ENCODE measurements at places on chromosomes 2 and 18. TPM values are rescaled to one million over a fixed set of nuclear protein-coding genes. Genes with fewer than 3 reads are reported as not detected.

ALPP gene
- total RNA-seq: not detected

ANKRD29 gene
- total RNA-seq: 32.9 TPM

FAM228A gene
- 0.98 TPM for total RNA-seq

CD8B2 gene
- total RNA-seq: 0.74 TPM

TLX2 gene
- total RNA-seq: 6.6 TPM

OSR1 gene
- 5.9 TPM for total RNA-seq

- H3K27ac ChIP-seq: no peak overlapping the region
- DNase-seq: no peak
- H3K4me1 ChIP-seq: no peaks in the 10 kb centered on the region
- no peaks in the 10 kb centered on the region for H3K27me3 ChIP-seq
These were observed 184.0 kb upstream of the PID1 start for GRCh38 chr2:229454934-229455631.

DNA sequence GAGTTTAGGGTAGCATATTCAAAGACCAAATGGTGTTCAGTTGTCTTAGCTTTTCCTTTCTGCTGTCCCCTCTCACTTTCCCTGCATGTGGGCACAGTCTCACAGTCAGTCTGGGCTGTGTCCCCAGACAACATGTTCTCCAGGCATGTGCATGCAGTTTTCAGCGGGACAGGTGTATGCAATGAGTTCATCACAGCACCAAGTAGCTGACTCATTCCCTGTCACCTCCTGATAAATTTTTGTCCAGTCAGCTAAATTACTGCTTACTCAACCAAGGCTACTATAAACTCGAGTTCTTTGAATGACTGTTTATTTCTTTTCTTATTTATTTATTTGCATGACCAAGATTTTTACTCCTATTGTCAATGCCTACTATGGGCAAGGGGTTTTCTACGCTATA lies 148.8 kb upstream of the CDH19 start:
- DNase-seq: no peak
- no peaks in the 10 kb centered on the region for H3K27me3 ChIP-seq
- no peaks in the 10 kb centered on the region for H3K4me1 ChIP-seq
- no peaks in the 10 kb centered on the region for H3K36me3 ChIP-seq

DNA sequence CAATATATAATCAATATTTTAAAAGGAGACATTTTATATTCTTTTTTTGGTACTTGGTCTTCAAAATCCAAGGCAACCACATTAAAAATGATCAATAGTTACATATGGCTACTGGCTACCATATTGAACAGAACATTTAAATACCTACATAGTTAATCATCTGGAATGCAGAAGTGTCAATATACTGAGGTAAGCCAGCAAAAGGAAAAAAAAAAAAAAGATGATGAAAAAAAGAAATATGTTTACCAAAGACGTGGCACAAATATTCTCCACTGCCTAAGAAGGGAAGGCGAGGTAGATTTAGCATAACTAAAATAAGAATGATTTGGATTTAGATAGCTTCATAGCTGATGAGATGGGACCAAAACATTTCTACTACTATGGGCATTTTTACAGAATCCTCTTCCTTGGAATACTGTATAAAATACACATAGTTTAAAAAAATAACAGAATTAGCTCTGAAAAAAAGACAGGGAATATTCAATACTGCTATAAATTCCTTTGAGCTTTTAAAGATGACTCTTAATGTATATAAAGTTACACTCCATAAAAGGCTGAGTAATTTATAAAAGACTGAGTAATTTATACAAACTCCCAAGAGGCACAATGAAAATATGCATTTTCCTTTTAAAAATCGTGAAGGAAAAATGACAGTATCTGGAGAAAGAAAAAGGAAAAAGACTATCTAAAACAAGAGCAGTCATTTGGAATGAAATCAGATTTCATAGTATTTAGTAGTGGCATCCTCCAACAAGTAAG lies 63.5 kb downstream of the CDH2 start:
- no peak overlapping the region for H3K4me3 ChIP-seq
- no peaks in the 10 kb centered on the region for H3K27me3 ChIP-seq
- DNase-seq: no peak
- H3K4me1 ChIP-seq: no peaks in the 10 kb centered on the region

DNA sequence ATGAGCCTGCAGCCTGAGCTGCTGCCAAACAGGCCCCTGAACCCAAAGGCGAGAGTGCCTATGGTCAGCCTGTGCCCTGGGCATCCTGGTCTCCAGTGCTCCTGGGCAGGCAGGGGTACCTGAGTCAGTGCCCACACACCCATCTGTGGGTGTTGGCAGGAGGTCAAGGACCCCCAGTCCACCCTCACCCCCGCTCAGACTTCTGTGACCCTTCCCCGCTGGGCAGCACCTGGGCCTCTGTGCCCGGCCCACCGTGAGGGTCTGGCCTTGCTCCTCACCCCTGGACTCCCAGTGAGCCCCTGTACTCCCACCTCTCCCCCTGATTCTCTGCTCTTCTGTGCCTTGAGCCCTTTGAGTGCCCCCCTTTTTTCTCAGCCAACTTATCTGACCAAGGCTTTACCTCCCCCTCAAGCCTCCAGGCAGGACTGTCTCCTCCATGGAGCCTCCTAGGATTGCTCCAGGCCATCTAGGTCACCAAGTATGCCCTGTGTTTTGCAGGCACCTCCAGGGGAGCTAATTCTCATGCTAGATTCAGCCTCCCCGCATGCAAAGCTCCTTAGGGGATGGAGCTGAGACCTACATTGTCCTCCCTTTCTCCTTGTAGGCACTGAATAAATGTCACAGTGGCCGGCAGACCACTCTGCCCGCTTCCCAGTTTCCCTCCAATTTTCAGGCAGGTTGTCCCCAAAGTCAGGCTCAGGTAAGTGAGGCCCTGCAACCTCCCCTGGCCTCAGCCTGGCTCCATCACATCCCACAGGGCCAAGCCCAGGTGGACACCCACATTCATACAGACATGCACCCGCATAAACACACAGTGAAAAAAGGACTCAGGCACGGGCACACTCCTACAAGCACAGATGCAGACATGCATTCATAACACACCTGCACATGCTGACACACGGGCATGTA lies 21.9 kb upstream of the PTMA start:
- no peak overlapping the region for H3K4me3 ChIP-seq
- DNase-seq: no peak
- H3K4me1 ChIP-seq: peaks cover 8% of the 10 kb centered on the region
- H3K36me3 ChIP-seq: no peaks in the 10 kb centered on the region
- no peaks in the 10 kb centered on the region for H3K27me3 ChIP-seq
- H3K27ac ChIP-seq: no peak overlapping the region

GRCh38 chr2:235032466-235032865 lies 80.6 kb downstream of the SH3BP4 start:
- no peaks in the 10 kb centered on the region for H3K36me3 ChIP-seq
- H3K27ac ChIP-seq: no peak overlapping the region
- H3K4me3 ChIP-seq: no peak overlapping the region
- DNase-seq: no peak

GRCh38 chr18:52829876-52830405 lies 489.9 kb downstream of the DCC start:
- no peak overlapping the region for H3K27ac ChIP-seq
- H3K36me3 ChIP-seq: no peaks in the 10 kb centered on the region
- H3K27me3 ChIP-seq: no peaks in the 10 kb centered on the region
- no peak overlapping the region for H3K4me3 ChIP-seq
- H3K4me1 ChIP-seq: no peaks in the 10 kb centered on the region

GRCh38 chr2:42853549-42854206 lies 61.3 kb upstream of the HAAO start:
- no peaks in the 10 kb centered on the region for H3K27me3 ChIP-seq
- H3K36me3 ChIP-seq: no peaks in the 10 kb centered on the region
- no peak for DNase-seq

- no peaks in the 10 kb centered on the region for H3K36me3 ChIP-seq
- H3K4me1 ChIP-seq: peaks cover 26% of the 10 kb centered on the region
- H3K27ac ChIP-seq: peak overlapping the region; percentile 85
- peak overlapping the region; percentile 81 for H3K4me3 ChIP-seq
These were observed 2.4 kb downstream of the GAREM1 start for GRCh38 chr18:32468147-32468845.

- no peak for DNase-seq
- H3K36me3 ChIP-seq: no peaks in the 10 kb centered on the region
- H3K27me3 ChIP-seq: no peaks in the 10 kb centered on the region
- no peak overlapping the region for H3K4me3 ChIP-seq
- H3K4me1 ChIP-seq: no peaks in the 10 kb centered on the region
These were observed 38.2 kb downstream of the SNRPD1 start for GRCh38 chr18:21650311-21650710.

- H3K36me3 ChIP-seq: no peaks in the 10 kb centered on the region
- no peak overlapping the region for H3K4me3 ChIP-seq
- no peak for DNase-seq
These were observed 20.7 kb downstream of the IGFBP2 start for GRCh38 chr2:216653931-216654365.

- no peaks in the 10 kb centered on the region for H3K36me3 ChIP-seq
- no peak overlapping the region for H3K4me3 ChIP-seq
- no peak overlapping the region for H3K27ac ChIP-seq
- no peaks in the 10 kb centered on the region for H3K4me1 ChIP-seq
- DNase-seq: no peak
These were observed 24.1 kb downstream of the MTX2 start for GRCh38 chr2:176293334-176293733.

- no peak overlapping the region for H3K4me3 ChIP-seq
- H3K27ac ChIP-seq: no peak overlapping the region
- no peak for DNase-seq
- no peaks in the 10 kb centered on the region for H3K36me3 ChIP-seq
These were observed 690.6 kb upstream of the SLC8A1 start for GRCh38 chr2:41142478-41142877.

DNA sequence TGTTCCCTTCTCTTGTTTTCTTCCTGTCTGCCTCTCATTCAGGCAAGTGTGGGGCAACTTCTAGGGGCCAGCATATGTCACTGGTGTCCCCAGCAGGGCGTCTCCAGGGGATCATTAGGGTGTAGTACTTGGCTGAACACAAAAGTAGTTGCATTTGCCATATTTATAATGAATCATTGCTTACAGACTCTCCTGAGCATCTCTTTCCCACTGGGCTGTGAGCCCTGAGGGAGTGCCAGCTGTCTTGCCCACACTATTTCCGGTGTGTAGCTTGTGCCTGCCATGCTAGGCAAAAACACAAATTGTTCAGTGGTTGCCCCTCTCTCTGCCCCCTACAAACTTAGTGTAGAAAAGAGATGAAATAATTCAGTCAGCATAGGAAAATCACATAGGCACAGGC lies 40.8 kb upstream of the SCLY start:
- H3K27ac ChIP-seq: no peak overlapping the region
- no peaks in the 10 kb centered on the region for H3K27me3 ChIP-seq
- no peaks in the 10 kb centered on the region for H3K4me1 ChIP-seq
- no peaks in the 10 kb centered on the region for H3K36me3 ChIP-seq
- no peak for DNase-seq
- no peak overlapping the region for H3K4me3 ChIP-seq

DNA sequence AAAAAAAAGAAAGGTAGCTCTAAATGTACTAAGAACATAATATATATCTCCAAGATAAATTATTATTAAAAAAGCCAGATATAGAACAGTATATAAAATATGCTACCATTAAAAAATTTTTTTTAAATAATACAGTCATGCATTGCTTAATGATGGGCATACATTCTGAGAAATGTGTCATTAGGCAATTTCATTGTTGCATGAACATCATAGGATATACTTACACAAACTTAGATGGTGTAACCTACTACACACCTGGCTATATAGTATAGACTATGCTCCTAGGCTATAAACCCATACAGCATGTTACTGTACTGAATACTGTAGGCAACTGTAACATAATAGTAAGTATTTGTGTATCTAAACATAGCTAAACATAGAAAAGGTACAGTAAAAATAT lies 18.3 kb upstream of the LAPTM4A start:
- no peak overlapping the region for H3K4me3 ChIP-seq
- no peak for DNase-seq
- peak overlapping the region; percentile 64 for H3K27ac ChIP-seq
- peaks cover 86% of the 10 kb centered on the region for H3K4me1 ChIP-seq

DNA sequence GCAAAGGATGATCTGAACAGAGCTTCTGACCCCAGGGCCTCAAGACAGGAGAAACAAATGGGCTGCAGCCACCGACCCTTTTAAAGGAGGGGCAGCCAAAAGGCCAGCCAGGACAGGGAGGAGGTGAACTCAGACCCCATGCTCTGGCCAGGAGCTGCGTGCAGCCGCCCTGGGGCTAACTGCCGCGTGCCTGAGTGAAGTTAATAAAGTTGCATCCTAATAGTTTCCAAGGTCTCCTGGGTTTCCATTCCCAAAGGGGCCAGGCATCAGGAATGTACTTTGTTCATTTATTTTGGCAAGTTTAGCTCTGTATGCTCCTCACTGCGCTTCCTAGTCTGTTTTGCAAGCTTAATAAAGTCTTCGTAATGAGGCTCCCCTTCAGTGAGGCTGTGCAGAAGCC lies 60.7 kb downstream of the EN1 start:
- no peak for DNase-seq
- H3K36me3 ChIP-seq: no peaks in the 10 kb centered on the region
- H3K27me3 ChIP-seq: no peaks in the 10 kb centered on the region
- H3K27ac ChIP-seq: no peak overlapping the region
- no peak overlapping the region for H3K4me3 ChIP-seq

GRCh38 chr18:77392321-77392720 lies 142.7 kb downstream of the GALR1 start:
- H3K27ac ChIP-seq: no peak overlapping the region
- H3K4me3 ChIP-seq: no peak overlapping the region
- no peaks in the 10 kb centered on the region for H3K27me3 ChIP-seq
- H3K4me1 ChIP-seq: no peaks in the 10 kb centered on the region

DNA sequence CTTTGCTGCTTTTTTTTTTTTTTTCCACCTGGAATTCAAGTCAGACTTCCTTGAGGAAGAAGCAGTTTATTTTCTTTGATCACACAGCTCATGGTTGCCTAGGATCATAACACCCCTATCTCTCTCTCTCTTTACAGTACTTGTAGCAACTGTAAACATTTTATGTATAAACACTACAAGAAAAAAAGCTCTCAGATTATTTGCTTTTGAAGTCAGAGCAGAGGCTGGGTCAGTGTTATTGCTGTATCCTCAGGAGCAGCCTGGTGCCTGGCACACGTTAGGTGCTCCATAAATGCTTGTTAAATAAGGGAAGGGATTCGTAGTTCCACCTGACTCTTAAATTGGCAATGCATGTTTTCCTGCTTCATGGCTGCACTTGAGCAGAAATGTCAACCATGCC lies 221.2 kb downstream of the TGIF1 start:
- H3K4me3 ChIP-seq: no peak overlapping the region
- H3K36me3 ChIP-seq: no peaks in the 10 kb centered on the region
- DNase-seq: peak; percentile 40
- H3K27ac ChIP-seq: no peak overlapping the region

DNA sequence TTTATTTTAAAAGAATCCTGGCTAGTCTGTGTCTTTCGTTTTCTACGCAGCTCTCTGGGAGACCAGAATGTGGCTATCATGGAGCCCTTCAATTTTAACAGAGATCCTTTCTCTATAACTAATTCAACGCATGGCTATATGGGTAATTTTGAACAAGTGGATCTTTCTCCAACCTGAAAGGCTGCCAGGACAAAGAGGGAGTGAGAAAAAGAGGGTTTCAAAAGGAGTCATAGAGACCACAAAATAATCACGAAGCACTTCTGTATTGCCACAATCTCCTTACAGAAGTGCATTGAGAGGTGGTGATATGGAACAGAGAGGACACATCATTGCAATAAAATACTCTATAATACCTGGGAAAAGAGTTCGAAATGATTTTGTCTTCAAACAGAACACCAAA lies 21.7 kb upstream of the CDH2 start:
- no peaks in the 10 kb centered on the region for H3K27me3 ChIP-seq
- no peak overlapping the region for H3K27ac ChIP-seq
- no peaks in the 10 kb centered on the region for H3K36me3 ChIP-seq
- H3K4me3 ChIP-seq: no peak overlapping the region
- H3K4me1 ChIP-seq: no peaks in the 10 kb centered on the region

GRCh38 chr2:175251425-175252041 lies 70.0 kb upstream of the ATP5MC3 start:
- H3K27me3 ChIP-seq: no peaks in the 10 kb centered on the region
- H3K4me3 ChIP-seq: no peak overlapping the region
- no peak overlapping the region for H3K27ac ChIP-seq
- no peaks in the 10 kb centered on the region for H3K36me3 ChIP-seq
